ENCODE measurements at places on chromosomes 3 and 15.

GRCh38 chr3:43696881-43697280, 6.1 kb downstream of the ABHD5 start:
- no peak for DNase-seq

DNA sequence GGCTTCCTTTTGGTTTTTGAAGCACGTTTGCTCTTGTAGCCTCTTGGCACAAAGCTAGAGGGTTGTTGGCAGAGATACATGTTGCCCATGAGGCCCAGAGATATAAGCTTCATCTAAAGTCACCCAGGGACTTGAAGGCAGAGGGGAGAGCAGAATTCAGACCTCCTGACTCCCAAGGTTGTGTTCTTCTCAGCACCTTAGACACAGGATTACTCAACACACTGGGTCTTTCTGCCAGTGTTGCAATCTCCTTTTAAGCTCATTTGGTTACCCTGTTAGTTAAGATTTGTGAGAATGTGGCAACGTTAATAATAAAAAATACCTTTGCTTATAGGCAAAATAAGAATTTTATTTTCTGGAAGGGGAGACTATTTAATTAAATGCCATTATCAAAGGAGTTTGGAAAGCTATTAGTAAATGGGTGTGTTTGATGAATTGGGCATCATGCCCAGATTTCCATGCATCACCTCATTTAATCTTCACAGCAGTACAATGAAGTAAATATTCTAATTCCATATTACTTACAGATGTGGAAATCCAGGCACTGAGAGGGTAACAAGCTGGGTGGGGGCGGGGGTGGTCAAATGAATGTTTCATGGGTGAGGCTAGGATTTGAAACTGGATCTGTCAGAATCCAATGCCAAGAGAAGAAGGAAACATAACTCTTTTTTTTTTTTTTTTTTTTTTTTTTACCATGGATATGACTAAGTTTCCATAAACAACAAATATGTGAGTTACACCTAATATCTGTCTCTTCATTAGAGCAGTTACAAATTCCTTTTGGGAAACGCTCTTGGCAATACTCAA, 183.3 kb downstream of the NR1D2 start:
- DNase-seq = no peak

DNA sequence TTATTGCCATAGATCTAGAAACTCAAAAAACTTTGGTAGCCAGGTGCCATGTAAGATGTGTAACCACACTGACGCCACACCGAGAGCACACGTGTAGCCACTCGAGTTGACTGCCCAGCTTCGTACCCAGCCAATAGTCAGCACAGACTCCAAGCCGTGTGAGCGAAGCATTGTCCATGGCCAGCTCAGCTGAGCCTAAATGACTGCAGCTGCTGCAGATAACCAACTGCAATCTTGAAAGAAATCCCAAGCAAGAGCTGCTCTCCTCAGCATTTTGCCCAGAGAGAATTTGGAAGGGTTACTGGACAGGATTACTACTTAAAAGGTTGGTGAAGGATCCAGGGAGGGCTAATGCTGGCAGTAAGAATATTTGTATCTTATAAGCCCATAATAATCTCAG, 193.0 kb upstream of the THRB start:
- no peak for DNase-seq

DNA sequence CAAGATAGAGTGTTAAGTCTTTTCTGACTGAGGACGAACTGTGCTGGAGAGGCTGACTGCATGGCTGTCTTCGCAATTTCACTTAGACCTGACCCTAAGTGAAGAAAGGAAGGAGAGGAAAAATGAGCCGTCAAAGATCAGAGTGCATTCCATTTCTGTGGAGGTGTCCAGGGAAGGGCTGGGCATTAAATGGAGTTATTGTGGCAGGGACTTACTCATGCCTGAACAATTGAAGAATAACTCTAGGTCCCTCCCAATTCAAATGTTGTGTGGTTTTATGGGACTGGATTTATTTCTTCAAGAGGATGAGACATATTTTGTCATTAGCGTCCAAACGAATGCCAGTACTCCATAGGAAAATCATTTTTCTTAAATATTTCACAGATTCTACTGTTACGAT, 187.3 kb upstream of the CFAP20DC start:
- no peak for DNase-seq

DNA sequence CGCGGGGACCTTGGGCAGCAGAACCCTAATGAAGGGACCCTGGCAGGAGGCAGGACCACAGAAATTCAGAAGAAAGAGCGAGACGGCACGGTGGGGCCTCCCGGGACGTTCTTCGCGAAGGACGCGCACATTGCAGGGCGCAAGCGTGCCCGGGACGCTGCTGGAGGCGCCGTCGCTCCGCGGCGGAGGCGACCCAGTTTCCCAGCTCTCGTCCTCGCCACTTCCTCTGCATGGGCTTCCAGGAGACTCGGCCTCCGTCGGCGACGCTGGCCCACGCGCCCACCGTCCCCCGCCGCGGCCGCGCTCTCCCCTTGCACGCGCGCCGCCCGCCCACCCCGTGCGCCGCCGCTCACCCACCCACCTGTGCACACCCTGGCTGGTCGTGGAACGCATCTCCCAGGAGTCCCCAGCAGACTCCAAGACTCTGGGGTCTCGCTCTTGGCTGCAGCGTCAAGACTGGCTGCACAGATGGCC, 31.8 kb upstream of the SMAD3 start:
- DNase-seq = no peak

DNA sequence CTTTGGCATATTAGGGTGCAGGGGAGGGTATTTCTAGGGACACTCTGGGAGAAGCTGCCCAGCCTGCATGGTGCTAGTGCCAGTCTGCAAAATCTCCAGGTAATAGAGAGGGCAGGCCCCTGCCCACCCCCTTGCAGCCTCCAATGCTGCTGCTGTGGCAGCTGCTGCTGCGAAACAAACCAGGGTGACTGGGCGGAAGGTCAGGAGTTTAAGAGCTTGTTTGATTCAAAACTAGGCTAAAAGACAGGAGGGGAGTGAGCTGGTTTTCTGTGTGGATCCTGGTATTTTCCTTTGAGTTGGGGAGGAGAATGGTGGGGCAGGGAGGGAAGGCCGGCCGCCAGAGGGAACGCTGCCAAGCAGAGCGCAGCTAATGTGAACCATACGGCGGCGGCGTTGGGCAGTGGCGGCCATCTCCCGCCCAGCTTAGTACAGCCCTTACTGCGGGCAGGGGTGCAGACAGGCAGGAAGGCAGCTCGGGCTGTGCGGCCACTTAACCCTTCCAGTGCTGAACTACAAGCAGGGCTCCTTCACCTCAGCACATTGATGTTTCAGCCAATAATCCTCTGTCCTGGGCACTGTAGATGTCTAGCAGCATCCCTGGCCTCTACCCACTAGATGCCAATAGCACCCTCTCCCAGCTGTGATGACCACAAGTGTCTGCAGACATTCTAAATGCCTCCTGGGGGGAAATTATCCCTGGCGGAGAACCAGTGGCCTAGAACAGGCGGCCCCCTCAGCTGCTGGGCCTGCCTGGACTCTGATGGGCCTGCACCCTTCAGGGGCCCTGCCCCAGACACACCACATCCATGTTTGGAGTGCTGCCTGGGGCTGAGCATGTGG, 125.7 kb downstream of the EEFSEC start:
- DNase-seq = no peak

Data from stimulated activated CD8-positive, alpha-beta memory T cell treated with anti-CD3 and anti-CD28 coated beads, Interleukin-7, amount 100 ng/mL, for 1 hour (primary cell).